Muscle of leg (tissue), 16 donors: ENCODE measurements at places on chromosomes 5 and 9. TPM values are rescaled to one million over a fixed set of nuclear protein-coding genes. Genes with fewer than 3 reads are reported as not detected.

Gene DMRT2
- 23.4 TPM for total RNA-seq

DNA sequence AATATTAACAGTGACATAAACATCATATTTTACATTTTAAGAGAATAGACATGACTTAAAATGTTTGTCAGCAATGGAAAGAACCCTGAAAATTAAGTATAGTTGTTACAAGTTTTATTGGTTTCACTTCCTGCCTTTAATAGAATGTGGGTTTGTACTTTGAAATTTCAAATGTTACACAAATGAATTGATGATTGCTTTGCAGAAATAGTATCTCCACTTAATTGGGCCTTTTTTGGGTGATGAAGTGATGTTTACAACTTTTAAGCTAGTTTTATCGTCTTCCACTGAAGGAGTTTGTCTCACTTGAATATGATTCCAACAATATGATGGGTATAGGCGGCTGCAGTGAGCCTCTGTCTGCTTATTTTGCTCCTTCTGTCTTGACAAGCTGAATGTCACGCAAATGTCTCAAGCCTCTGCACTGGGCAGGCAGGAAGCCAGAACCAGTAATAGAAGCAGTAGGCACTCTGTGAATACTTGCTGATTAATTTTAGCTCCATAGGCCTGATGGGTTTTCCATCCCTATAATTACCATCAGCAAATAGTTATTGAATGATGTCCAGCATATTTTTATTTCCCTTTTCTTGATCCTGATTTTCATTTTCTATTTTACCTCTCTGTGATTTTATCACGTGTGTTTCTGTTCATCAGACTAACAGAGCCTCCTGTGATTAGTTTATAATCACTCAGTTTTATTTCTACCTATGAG is 10.6 kb upstream of the NR3C1 start:
- peak; percentile 70 for DNase-seq

DNA sequence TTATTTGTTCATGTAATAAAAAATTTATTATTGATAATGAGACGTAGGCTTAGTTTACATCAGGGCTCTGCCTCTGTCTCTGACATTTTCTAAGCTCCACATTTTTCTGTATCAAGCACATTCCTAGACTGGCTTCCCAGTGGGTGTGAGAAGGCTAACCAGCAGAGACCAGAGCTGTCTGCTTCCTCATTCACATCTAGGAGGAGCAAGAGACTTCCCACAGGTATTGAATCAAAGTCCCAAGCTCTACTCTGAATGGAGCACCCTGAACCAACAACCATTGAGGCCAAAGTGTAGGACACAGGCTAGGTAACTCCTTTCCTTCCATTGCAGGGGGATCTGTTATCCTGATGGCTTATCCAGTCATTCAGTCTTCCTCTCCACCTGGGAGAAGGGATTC is 72.4 kb downstream of the PARP8 start:
- no peak for DNase-seq

GRCh38 chr9:134167530-134167931 is 3.2 kb upstream of the RNU6ATAC start:
- DNase-seq, result no peak

DNA sequence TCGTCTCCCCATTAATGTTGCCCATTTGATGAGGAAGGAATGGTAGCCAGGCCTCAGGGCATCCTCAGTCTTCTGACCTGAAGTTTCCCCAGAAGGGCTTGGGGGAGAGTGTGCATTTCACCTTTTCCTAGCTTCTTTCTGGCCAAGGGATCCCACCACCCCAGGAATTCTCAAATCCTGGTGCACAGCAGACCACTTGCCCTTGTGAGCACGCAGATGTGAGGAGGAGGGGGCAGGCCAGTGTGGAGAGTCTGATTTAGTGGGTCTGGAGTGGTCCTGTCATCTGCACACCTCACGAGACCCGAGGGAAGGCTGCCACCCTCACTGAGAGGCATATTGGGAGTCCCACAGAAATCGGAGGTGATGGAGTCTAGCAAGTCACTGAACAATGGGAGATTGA is 64.3 kb downstream of the CXXC5 start:
- DNase-seq, result no peak
